RWPE1 (cell line): ENCODE measurements at places on chromosomes 7 and 10.

DNA sequence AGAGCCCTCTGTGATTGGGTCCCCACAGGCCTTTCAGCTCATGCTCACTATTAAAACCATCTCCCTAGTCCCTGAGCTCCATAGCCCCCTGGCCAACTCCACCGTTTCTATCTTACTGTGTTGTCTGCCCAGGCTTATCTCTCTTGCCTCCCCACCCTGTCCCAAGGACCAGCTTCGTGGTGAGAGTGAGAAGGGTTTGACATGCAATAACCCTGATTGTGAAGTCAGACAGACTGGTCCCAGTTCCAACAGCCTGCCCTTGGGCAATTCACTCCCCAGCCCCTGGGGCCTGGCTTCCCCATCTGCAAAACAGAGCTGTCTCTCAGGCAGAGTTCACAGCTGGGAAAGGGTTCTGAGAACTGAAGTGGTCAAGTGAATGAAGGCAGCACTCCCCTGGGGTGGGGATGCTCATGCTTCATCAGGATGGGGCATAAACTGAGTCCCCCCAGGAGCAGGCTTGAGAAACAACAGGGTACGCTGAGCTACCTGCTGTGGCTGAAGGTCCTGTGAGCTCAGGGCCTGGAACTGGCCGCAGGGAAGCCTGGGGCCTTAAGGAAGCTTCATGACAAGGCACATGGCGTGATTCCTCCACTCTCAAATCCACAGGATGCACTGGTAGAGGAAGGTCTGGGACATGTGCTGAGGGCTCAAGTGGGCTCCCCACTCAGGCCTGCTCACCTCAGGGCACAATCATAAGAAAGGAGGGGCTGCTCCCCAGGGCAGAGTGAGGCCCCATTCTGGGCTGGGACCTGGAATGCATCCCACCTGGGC is 1.8 kb upstream of the PPIF start:
- no peak for DNase-seq

DNA sequence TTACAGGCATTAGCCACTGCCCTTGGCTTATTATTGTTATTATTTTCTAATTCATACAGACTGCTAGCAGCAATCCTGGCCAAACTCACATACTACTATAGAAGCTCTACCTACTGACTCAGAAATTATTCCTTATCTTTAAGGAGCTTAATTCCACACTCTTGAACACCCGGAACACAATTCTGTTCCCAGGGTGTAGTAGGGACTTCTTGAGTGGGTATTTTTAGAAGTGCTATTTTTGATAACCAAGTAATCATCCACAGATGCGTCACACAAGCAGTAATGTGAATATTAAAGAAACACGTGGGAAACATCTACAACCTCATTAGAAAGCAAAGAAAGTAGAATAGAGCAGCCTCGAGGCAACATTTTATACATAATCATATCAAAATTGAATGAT is 149.2 kb downstream of the PTEN start:
- no peak for DNase-seq

- DNase-seq, result no peak
Observed at GRCh38 chr10:117797296-117797695, 249.4 kb downstream of the RAB11FIP2 start.

- DNase-seq, result peak; percentile 57
Observed at GRCh38 chr10:127117125-127117524, 79.3 kb downstream of the INSYN2A start.

GRCh38 chr7:77653572-77653971 is 42.7 kb upstream of the RSBN1L start:
- DNase-seq, result no peak

GRCh38 chr7:94216944-94217461 is 177.7 kb upstream of the COL1A2 start:
- DNase-seq, result no peak

DNA sequence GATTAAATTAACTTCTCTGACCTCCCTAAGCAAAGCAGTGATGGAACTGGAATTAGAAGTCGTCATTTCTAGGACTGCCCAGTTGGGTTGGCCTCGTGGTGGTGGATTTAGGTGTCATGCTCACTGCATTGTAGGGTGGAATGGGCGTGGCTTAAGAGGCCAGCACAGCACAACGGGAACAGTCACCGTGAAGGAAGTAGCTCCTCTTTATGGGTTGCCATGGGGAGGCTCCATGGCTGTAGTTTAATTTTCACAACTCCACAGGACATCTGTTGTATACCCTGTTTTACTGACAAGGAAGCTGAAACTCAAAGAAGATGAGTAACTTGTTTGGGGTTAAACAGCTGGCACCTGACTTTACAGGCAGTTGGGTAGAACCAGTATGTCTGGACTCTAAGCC is 208.3 kb downstream of the CELF2 start:
- no peak for DNase-seq

GRCh38 chr7:74320645-74321221 is 31.5 kb downstream of the CLIP2 start:
- no peak for DNase-seq

DNA sequence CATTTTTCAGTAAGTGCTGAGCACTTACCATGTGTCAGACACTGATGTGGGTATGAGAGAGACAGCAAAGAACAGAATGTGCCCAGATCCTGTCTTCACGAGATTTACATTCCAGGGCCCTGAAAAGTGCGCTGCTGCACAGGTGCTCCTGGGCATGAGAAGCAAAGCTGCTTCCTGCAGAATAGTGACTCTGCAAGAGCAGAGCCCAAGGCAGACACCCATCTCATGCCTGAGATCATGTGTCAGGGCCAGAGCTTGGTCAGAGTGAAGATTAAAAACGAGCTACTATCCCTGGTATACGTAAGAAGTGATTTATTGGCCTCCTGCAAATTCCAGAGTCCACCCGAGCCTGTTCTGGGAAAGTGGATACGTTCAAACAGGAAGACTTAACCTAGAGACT is 824.4 kb downstream of the GRID1 start:
- no peak for DNase-seq

- DNase-seq, result no peak
Observed at GRCh38 chr7:68529221-68529620, 1069.1 kb upstream of the AUTS2 start.

DNA sequence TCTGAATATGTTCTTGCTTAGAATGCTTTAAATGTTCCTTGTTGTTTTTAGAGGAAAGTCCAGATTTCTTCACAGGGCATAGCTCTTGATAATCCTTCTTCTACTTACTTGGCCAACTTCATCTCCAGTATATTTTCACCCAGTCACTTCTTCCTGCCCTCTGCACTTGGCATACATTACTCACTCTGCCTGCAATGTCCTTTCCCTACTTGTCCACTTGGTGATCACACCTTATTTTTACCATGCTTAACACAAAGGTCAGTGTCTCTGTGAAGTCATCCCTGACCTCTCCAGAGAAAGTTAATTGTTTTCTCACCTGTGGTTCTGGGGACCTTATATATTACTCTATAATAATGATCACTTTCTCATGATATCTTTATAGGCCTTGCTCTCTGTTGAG is 23.3 kb downstream of the SFRP4 start:
- no peak for DNase-seq

GRCh38 chr10:131215776-131216175 is 95.7 kb downstream of the TCERG1L start:
- no peak for DNase-seq

GRCh38 chr10:28171468-28172222 is 131.2 kb downstream of the MPP7 start:
- no peak for DNase-seq
